Aorta (tissue), 5 donors: ENCODE measurements at places on chromosomes 13 and 19.

DNA sequence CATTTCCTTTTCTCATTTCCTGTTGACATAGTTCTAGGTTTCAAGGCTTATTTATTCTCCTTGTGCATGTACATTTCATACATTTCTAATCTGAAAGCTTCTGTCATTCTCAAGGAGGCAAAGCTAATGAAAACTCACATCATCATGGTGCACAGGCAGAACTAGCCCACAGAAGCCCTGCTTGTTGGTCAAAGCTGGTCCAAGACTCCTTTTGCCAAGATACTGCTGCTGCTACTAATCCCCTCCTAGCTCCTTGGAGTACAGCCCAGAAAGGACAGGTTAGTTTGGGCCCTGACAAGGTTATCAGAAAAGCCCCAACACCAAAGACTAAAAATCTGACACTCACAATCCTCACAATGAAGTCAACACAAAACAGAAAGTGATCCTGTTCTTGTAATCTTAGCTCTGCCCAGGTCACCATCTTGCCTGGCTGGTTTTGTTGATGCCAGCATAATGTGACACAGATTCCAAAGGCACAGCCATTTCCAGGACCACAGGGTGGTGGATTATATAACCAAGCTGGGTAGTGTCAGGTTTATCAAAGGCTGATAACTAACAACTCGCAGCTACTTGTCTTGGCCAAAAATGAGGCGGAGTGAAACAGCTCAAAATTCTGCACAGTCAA, 417.4 kb downstream of the NDFIP2 start:
- no peak for DNase-seq

DNA sequence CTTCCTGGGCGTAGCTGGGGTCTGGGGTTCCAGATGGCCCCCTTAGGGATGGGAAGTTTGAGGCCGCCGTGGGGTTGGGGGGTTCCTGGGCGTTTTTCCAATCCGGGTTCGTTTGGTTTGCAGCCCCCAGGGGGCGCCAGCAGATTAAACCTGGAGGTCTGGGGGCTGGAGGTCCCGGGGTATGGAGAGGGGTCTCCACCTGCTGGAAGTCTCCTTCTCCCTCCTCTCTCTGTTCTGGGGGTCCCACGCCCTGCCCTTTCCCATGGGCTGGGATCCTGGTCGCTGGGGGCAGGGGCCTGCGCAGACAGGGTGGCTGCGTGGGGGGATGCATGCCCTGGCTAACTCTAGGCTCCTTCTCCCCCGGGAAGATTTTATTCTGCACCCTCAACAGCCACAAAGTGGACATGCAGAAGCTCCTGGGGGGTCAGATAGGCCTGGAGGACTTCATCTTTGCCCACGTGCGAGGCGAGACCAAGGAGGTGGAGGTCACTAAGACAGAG, 899 bp downstream of the GIPC3 start:
- no peak for DNase-seq

- DNase-seq = no peak
These were observed 955.6 kb downstream of the UQCRFS1 start for GRCh38 chr19:28257396-28257795.

GRCh38 chr19:38281811-38282566, 17.6 kb downstream of the SPINT2 start:
- no peak for DNase-seq

DNA sequence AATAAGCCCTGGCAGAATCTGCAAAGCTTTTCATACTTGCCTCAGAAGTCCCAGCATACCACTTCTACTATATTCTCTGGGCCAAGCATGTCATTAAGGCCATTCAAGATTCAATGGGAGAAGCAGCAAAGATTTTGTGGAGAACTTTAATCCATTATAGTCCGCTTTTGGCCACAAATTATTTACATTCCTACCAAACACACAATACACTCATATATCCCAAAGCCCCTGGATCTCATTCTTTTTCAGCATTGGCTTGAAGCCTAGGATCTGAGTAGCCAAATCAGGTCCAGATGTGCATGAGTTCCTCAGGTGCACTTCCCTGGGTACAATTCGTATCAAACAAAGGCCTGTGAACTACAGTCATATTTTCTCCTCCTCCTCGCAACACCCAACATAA, 203.4 kb downstream of the NDFIP2 start:
- DNase-seq = no peak

GRCh38 chr13:28820099-28821051, at the start of gene MTUS2:
MTUS2 (plus strand) TSS chr13:28820339.
- peak; percentile 44 for DNase-seq

DNA sequence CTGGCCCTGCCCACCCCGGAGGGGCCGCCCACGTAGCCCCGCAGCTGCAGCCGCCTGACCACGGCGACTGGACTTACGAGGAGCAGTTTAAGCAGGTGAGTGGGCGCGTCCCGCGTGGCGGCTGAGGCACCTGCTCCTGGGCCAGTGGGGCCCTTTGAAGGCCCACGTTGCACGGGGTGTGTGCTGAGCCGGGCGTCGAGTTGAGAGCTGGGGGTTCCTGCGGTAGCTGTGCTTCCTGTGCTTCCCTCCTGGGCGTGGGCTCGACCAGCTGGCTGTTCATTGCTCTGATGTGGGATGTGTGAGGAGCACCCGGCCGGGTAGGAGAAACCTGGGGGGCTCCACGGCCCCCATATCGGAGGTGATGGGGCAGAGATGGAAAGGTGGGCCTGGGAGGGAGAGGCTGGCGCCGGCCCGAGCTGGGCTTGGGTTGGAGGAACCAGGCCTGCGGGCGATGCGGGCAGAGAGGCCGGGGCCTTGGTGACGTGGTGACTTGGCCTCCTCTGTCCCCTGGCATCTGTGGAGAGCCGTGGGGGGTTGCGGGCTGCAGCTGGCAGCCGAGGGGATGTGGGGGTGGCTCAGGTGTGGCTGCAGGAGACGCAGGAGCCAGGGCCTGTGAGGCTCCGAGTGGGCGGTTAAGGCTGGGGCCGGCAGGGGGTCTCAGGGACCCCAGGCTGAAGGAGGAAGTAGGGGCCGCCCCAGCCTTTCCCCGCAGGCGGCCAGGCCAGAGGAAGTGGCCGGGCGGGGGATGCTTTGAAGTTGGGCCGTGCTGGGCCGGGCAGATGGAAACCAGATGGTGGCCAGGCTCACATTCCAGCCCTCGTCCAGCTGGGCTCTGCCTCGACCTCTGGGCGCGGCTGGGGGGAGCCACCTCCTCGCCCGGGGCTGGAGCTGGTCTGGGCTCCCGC, 7.1 kb downstream of the ARID3A start:
- peak; percentile 86 for DNase-seq

- peak; percentile 38 for DNase-seq
These were observed 19.4 kb upstream of the GPR18 start for GRCh38 chr13:99277629-99278028.
